ENCODE measurements at places on chromosomes 7 and 10.

DNA sequence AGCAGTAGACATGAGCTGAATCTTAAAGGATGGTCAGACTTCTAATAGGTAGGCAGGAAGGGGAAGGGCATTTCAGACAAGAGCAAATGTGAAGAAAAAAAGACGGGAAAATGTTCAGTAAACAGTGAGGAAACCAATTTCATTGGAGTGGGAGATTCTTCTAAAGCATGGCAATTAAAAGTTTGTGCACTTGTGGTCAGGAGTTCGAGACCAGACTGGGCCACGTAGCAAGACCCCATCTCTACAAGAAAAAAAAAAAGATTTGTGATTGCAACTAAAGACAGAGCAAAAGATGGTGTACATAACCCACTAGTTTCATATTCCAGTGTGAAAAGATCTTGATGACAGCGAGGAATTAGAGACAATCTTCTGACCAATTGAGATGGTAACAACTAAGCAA, 41.7 kb downstream of the CCDC71L start:
- no peak for DNase-seq

DNA sequence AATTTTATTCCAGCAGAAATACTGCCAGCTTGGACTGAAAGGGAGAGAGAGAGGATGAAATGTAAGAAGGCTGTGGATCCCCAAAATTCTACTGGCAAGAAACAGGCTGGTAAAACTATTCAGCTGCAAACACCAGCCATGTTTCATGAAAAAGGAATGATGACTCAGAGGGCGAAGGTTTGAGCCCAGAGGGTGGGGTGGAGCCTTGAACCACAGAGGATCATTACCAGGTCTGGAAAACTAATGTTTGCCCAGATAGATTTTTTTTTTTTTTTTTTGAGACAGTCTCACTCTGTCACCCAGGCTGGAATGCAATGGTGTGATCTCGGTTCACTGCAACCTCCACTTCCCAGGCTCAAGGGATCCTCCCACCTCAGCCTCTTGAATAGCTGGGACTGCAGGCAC, 41.7 kb upstream of the NRF1 start:
- DNase-seq: no peak

DNA sequence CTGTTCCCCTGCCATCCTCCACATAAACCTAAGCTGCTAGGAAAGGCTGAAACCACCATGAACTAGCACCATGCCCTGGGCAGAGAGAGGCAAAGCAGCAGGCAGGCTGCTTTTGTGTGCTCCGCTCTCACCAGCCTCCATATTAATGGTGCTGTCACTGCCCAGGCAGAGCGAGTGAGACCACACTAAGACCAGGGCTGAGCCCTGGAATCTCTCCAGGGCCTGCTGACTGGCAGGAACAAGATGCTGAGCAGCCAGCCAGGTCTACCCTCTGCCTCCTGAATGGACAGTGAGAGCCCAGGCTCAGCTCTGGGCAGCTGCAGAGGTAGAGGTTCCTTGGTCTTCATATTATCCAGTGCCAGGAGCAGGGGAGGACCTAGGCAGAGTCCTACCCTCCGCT, 1.6 kb upstream of the CRHR2 start:
- no peak for DNase-seq

- DNase-seq: no peak
These were observed 50.6 kb downstream of the FAM241B start for GRCh38 chr10:69680610-69681009.

- DNase-seq: no peak
These were observed 648.0 kb upstream of the IGFBP3 start for GRCh38 chr7:46569133-46569465.

DNA sequence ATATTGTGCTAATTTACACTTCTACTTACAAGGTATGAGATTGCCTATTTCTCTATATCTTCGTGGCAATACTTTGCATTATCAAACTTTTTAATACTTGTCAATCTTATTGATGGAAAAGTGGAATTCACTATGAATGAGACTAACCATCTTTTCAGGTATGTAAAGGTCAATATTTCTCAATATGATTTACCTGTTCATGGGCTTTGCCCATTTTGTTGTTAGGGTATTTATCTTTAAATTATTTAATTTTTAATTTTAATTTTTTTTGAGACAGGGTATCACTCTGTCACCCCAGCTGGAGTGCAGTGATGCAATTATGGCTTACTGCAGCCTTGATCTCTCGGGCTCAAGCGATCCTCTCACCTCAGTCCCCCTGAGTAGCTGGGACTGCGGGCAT, 47.8 kb upstream of the LCOR start:
- no peak for DNase-seq

- DNase-seq: no peak
These were observed 187.8 kb downstream of the GNAT3 start for GRCh38 chr7:80324032-80324431.

DNA sequence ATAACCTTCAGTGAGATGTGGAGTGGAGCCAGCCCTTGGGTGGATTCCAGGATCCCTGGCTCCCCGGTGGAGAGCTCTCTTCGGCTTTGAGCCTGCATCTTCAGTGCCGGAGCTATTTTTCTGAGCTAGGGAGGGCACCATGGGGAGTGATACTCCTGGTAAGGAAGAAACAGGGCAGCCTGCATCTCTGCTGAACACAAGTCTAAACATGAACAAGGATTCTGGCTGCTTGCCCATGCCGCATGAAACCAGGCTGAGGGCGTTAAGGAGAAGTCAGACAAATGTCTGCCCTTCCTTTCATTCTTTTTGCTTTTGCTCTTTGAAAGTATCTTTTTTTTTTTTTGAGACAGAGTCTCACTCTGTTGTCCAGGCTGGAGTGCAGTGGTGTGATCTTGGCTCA, 60.4 kb downstream of the EVX1 start:
- DNase-seq: no peak

DNA sequence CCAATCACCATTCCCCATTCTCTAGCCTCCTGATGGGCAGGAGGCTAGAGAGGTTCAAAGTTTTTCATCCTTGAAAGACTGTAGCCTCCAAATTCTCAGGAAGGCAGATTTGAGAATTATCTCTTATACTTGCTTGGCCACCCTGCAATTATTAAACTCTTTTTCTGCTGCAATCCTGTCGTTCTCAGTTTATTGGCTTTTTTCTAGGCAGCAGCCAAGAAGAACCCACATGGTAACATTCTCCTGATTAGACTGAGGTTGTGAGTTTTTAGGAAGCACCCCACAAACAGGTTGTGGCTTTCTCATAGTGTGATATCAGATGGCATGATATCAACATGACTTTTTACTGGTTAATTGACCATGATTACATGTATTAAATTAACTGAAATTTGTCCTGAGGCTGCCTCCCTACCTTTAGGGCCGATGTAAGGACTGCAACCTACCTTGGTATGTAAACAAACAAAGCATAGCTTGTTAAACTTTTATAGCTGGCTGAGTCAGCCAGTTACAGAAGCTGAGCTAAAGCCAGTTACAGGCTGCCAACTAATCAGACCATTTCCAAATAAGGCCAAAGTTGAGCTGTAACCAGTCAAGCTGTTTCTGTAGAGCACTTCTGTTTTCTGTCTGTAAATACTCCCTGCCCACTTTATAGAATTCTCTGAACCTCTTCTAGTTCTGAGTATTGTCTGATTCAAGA, 3.2 kb upstream of the ZNF248 start:
- DNase-seq: no peak

GRCh38 chr7:37315772-37316715, 132.6 kb downstream of the ELMO1 start:
- DNase-seq: no peak

- DNase-seq: no peak
These were observed 353.2 kb downstream of the GPAM start for GRCh38 chr10:111830359-111830758.

- DNase-seq: no peak
These were observed 113.7 kb downstream of the LRMDA start for GRCh38 chr10:75544993-75545706.

GRCh38 chr10:82813856-82814255, 938.9 kb downstream of the NRG3 start:
- DNase-seq: no peak

DNA sequence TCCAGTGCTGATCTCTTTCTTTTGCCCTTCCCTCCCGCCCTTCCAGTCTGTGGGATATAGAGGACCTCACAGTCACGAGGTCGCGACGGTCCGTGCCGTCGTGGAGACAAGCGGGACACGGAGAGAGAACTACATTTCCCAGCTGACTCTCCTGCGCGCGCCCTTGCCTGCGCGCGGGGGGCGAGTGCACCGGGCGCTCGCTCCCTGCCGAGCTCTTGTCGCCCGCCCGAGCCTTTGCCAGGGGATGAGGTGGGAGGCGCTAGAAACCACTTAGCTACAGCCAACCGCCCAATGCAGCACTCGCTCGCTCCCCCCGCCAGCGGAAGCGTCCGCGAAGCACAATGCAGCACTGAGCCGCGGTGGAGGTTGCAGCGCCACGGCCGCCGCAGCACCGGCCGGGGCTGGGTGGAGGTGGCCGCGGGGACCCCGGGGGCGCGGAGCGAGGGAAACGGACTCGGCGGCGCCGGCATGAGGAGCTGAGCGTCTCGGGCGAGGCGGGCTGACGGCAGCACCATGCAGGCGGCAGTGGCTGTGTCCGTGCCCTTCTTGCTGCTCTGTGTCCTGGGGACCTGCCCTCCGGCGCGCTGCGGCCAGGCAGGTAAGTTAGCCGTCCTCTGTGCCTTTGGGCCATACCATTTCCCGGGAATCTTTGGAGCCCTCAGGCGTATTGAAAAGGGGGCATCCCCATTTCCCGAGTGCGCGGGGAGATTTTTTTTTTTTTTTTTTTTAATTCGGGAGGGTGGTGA, at the start of gene ADAM22:
ADAM22 (plus strand) TSS at position 299 of the 746 bp plus-strand sequence; CDS start at position 514, 215 bp downstream.
- peak; percentile 96 for DNase-seq

Measured in dorsolateral prefrontal cortex (tissue), 122 donors.